ENCODE measurements at places on chromosomes 1 and 21.

DNA sequence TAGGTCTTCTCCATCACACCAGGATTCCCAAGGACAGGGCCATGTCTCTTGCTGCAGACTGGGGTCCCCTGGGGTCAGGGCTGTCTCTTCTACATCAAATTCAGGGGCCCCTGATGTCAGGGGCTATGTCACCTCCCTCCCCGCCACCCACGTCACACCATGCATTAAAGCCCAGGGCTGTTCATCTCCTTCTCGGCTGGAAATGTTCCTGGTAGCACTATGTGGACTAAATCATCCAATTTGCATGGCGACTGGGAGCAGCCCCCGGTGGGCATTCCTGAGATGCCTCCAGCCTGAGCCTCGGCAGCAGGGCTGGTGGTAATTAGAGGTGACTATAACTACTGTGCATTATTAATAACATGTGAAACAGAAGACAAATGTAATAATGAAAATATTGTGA is 151.7 kb upstream of the HMGB4 start:
- DNase-seq = no peak

DNA sequence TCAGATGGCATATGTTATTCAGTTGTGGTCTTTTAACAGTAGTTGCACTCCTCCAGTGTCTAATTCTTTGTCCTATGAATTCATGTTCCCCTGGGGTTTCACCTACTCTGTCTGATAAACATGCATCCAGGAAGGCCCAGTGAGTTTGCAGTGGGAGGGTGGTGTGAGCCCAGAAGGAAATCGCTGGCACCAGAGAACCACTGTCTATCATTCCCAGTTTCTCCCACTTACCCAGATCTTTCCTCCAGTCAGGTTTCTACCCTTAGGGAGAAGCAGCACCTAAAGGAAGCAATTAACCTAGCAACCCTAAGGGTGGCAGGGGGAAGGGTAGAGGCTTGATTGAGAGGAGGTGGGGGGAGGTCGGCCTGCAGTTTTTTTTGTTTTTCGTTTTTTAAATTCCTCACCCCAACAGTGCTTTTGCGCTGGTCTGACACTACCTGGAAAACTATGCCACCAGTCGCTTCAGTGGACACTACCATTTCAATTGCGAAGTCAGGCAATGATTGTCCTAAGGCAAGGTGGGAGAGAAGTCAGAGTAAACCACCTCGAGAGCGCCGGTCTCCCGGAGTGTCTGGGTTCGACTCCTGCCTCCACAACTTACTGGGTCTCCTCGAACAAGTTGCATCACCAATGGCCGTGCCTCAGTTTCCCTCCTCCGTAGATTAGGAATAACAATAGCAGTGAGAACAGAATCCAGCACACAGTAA is 766 bp upstream of the SLC44A3 start:
- no peak for DNase-seq

DNA sequence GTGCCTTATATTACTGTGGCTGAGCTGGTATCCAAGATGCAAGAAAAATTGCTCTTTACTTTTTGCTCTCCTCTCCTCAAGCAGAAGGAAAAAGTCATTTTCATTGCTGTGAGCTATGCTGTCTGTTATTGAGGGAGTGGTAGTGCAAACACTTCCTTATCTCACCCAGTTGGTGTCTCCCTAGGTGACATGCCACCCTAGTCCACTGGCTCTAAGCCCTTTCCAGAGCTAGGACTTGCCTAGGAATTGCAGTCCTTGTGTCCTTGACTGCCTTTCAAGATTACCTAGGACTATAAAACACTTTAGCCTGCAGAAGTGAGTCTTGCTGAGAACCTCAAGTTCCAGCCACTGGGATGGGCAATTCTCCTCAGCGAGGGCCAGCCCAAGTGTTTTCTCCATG is 458.3 kb downstream of the MRPL39 start:
- DNase-seq = no peak

- DNase-seq = no peak
Measured at GRCh38 chr1:180386745-180387367, 115.5 kb downstream of the ACBD6 start.

DNA sequence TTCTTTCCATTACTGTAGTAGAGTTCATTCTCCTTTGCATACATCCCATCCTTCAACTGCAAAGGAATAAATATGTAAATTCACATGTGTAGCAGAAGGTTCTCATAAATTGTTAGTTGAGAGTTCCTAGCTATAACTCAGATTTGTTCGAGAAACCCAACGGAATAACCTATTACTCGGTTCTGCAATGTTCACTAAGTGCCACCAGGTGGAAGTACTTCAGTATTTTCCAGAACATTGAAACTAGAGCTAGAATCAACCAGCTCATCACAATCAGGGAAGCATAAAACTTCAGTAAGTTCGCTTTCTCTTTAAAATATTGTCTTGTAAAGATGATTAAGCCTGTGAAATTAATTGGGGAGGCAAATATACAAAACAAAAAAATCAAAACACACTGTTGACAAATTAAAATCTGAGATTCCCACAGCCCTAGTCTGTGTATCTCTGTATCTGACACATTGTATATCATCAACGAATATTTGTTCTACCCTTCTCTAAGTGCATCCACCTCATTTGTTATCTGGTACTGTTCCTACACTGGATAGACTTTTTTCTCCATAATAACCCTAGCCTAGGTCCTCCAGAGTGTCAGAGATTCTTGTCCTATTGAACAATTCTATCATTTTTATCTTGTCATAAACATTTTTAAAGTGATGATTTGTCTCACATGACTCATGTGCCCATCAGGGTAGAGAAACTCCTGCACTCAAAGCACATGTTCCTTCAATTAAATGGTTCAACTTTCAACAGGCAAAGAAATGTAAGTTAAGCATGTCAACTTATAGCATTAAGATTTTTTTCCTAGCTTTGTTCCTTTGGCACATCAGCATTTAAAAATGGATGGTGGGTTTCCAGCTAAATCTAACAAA is 31.9 kb downstream of the MROH9 start:
- peak; percentile 74 for DNase-seq
